ENCODE measurements at places on chromosomes 2 and 18.

GRCh38 chr18:75247611-75248421 lies 37.2 kb downstream of the TSHZ1 start:
- peak; percentile 33 for DNase-seq

GRCh38 chr2:241545106-241545505 lies 13.4 kb upstream of the BOK start:
- DNase-seq, result no peak

GRCh38 chr2:26672112-26672817 lies 20.3 kb upstream of the KCNK3 start:
- DNase-seq, result no peak

GRCh38 chr2:120316528-120317179 lies 29.3 kb upstream of the INHBB start:
- no peak for DNase-seq

DNA sequence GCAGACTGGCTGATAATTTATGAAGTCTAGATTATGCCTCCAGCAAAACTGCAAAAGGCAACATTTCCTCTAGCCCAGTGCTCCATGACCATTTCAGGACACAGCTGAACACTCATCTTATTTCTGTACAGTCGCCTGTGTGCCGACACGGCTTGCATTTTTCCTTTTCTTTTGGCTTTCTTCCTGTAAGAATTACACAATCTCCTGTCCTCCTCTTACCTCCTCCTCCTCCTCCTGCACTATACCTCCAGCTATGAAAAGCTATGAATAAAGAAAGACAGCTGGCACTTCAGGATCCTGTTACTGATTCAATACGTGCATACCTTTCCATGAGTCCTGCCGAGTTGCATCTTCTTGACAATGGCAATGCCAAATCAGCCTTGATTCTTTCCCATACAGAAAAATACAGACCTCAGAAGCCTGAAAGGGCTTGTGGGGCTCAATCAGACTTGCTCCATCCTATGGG lies 32.2 kb upstream of the TRIB2 start:
- no peak for DNase-seq

- no peak for DNase-seq
Observed at GRCh38 chr2:64637000-64637635, 16.6 kb downstream of the SERTAD2 start.

- no peak for DNase-seq
Observed at GRCh38 chr2:166338831-166339339, 36.9 kb downstream of the SCN9A start.

Data from LoVo (cell line).